Gastrocnemius medialis (tissue), 4 donors: ENCODE measurements at places on chromosomes 2 and 18.
A peak's percentile ranks its signal among the peaks of the same experiment; 100 is the strongest.

DNA sequence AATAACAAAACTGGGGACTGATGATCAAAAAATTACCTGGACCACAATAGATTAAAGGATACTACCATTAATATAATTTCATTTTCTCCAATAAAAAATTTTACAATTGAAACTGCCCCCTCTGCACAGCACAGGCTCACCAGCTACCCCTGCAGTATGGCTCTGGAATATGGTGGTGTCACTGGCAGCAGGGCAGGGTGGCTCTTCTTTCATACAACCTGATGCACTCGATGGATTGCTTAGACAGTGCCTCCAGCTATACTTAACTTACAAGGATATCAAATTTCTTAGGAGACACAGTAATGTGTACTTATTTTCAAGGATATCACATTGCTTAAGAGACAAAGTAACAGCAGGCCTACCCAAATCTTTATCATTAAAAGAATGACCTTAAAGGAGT is 124.0 kb downstream of the PRELID3A start:
- DNase-seq = no peak

DNA sequence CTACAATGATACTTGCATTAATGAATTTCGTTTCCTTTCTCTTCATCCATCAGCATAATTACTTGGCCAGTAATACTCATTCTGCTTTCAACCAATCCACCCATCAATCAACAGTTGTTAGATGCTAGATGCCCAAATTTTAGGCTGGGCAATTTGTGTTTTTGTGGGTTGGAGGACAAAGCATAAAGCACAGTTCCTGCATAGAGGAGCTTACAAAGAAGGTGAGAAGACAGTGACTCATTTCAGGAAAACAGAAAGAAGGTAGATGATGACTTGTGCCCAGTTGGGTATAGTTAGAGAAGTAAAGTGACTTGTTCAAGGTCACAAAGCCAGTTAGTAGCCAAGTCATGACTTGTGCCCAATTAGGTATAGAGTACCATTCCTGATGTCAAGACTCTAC is 1186.8 kb upstream of the CELF4 start:
- no peak for DNase-seq

DNA sequence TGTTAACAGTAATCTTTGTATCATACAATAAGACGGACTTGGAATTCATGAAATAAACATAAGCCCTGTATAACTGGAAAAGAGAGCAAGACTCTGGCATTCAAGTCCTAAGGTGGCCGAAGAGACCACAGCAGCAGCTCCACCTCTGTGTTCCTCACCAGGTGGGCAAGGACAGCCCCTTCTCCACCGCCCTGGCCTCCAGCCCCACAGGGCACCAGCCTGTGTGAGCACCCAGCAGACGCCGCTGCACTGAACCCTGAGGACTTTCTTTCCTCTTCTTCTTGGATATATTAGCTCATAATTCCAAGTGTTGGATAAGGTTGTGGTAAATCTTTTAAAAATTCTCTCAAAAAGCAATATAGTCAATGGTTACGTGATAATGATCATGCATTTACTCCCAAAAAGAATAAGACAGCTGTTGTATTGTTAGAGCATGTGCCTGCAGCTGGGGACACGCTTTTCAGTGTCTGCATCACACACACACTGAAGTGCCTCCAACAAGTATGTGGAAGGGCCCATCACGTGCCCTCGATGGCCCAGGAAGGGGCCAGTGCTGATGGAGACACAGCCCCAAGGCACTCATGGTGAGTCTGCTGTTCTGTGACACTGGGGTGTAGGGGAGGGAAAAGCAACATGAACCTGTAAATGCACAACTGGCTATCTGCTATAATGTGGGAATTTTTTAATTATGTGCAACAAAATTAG is 26.8 kb downstream of the FAM178B start:
- DNase-seq = no peak

GRCh38 chr18:55324166-55324565 is 263.8 kb downstream of the TCF4 start:
- no peak for DNase-seq

GRCh38 chr2:239824046-239824694 is 201.0 kb downstream of the NDUFA10 start:
- no peak for DNase-seq

DNA sequence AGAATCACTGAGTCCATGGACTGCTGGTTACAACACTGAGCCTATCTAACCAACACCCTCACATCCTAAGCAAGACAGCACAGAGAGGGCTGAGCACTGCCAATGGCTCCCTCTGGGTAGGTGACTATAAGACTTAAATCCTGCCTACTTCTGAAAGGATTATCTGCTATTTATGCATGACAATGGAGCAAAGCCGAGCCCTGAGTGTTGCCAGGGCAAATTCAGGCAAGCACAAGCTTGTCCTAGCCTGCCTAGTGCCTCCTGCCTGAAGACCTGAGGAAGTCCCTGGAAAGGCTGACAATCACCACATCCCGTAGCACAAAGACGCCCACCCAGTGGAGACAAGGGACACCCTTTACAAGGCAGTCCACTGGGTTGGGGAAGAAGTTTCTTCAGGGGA is 129.7 kb downstream of the OSR1 start:
- no peak for DNase-seq

GRCh38 chr18:72419914-72420313 is 124.2 kb downstream of the CBLN2 start:
- no peak for DNase-seq

- DNase-seq = no peak
Observed at GRCh38 chr2:214881647-214882202, 72.2 kb upstream of the BARD1 start.

- no peak for DNase-seq
Observed at GRCh38 chr18:35049111-35050027, 8.2 kb downstream of the MAPRE2 start.

GRCh38 chr2:41859615-41860514 is 188.0 kb upstream of the PKDCC start:
- no peak for DNase-seq

DNA sequence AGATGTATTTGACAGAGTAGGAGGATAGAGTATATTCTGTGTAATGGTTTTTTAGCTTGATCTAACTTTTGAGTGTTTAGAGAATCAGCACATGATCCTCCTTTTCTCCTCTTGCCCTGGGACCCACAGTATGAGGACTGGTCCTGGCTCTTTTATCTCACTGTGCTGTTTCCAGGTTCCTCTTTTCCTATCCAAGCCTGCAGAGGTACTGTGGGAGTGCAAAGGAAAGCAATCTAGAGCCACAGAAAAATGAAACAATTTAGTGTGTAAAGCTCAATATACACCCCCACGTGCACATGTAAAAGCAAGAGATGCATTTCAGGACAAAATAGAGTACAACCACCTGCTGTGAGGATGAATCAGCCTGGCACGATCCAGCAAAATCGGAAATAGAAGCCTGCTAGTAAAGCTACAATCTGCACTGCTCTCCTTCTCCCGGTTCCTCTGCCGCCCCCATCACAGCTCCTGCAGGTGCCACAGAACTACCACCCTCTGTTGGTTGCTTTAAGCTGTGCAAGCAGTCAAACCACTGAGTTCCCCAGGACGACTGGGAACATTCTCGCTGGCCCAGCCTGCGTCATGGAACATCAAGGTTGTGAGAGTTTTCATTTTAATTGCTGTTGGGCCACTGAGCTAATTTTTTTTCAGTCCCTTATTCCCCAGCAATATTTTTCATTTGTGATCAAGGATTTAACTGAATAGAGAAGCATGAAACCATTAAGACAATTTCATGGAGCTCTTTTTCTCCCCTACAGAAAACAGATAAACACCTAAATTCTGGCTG is 47.8 kb upstream of the MAPRE3 start:
- peak; percentile 17 for DNase-seq

DNA sequence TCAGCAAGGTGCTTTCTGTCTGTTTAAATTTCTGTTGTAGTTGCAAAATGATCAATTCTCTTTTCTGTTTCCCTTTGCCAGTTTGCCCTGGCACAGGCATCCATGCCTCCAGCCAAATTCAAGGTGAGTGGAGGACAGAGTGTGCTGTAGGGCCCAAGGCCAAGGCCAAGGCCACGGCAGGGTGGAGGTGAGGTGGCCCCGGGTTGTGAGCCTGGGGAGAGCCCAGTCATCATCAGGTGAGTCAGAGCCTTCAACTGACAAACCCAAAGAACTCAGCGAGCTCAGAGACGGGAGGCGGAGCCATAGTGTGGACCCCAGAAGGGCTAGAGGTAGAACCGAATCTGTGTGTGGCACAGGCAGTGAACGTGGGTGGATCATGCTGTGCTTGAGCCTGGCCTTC is 55.7 kb downstream of the BCL2L11 start:
- DNase-seq = no peak

DNA sequence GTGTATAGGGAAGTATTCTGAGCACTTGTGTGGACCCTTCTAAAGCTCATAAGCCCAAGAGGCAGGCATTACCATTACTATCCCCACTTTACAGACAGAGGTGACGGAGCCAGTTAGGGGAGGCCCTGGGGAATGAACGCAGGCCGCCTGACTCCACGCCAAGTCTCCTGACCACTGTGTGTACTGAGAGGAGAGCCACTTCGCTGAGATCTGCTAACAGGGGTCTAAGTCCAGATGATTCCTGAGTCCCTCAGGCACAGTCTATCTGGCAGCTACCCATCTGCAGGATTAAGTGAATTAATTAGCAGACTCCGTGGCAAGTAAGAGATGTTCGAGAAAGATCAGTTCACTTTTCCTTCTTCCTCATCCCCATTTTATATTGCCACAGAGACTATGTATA is 13.7 kb downstream of the CYB5A start:
- DNase-seq = no peak

DNA sequence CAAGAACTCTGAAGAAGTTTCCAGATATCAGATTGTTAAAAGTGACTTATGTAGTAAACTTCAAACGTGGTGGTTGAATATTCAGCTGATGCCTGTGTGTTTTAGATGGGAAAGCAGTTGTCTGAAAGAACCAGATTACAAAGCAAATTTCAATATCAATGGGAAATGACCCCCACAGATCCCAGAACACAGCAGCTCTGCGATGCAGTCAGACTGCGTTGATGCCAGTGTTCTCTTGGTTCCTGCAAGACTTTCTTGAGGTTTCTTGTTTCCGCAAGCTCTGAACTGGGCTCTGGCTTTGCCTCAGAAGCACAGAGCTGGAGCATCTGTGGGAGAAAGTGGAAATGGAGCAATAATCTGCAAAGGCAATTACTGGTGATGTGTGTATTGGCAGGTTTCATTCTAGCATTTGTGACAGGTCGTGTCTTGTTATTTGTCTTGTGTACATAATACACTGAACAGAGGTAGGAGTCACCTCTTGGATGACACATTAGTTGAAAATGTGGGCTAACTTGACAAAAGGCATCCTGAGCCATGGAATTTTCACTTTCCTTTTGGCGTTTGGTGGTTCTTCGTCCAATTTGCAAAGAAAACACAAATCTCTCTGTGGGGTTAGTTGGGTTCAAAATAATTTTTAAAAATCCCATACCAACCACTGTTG is 10.8 kb upstream of the LYPD6B start:
- DNase-seq = no peak

DNA sequence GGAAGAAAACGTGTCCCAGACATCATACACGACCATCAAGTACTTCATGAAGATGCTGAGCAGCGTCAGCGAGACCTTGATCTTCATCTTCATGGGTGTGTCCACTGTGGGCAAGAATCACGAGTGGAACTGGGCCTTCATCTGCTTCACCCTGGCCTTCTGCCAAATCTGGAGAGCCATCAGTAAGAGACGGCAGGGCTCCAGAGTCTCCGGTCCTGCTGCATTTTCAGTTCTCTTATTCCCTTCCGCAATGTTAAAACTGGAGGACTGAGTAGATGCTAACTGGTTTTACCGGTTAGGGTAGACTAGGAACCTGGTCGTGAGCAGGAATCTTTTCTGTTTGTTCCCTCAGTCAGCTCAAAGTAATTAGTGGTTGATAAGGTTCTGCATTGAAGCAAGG is 32.3 kb downstream of the SLC9A4 start:
- DNase-seq = no peak

DNA sequence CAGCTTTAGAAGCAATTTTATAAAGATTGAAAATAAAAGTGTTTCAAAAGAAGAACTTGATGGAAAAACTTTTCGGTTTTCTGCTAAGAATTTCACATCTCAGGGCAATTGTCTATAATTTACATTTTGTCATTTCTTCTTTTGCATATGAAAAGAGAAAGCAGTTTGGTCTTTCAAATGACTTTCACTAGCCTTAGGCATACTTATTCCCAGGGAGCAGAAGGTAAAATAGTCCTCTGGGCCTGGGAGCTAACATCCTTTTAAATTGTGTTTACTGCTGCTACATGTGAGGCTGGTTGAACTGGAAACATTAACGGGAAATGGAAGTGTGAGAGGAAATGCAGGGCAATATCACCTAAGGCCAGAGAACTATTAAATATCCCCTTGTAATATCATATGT is 37.1 kb downstream of the MYO3B start:
- no peak for DNase-seq

DNA sequence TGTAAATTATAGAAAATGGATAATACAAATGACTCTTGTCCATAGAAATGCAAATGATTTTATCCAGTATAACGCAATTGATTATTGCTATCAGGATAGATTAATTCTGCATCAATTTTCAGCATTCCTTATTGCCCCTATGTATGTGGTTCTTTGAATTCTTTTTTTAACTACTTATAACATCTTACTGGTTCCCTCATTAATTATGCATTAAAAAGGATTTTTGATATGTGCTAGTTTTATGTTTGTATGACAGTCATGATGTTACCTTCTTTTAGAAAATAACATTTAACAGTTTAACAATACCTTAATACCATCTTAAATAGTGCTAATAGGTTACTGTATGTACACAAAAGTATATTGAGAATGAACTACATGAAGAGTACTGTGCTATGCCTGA is 20.0 kb upstream of the LNPK start:
- DNase-seq = no peak

GRCh38 chr2:178256382-178257042 is 62.2 kb downstream of the OSBPL6 start:
- DNase-seq = no peak

GRCh38 chr2:34316788-34317187 is 717.7 kb upstream of the FAM98A start:
- no peak for DNase-seq

GRCh38 chr18:48813833-48814489 is 136.8 kb downstream of the SMAD7 start:
- peak; percentile 0 for DNase-seq

DNA sequence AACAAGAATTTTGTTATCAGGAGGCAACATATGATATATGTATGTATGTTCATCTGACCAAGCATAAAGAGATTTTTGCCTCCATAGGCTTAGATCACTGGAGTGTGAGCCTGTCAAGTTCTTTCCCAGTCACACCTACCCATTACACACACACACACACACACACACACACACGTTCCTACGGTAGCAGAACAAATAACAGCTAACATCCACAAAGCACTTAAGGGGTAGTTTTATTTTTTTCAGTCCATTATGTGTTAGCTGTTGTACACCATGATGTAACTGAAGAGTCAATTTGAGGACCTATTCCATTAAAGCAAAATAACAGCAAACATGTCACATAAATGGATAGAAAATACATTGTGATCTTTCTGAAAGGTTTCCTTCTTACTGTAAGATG is 39.5 kb downstream of the UGP2 start:
- no peak for DNase-seq

DNA sequence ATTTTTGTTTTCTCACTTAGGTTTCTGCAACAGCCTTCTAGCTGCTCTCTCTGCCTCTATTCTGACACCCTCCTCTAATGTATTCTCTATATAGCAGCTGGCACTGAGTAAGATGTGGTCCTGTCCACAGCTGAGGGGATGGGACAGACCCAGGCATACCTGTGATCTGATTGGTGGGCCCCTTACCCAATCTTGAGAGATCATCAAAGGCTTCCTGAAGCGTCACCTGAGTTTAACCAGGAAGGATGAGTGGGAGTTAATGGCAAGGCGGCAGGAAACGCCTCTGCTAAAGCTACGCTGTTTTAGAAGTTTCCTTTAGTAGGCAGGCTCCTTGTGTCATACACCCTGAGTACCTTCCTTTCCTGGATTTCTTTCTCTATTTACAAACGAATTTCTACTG is 5.7 kb upstream of the TET3 start:
- no peak for DNase-seq
